ENCODE measurements at places on chromosomes 4 and X.

- no peak for DNase-seq
Observed at GRCh38 chr4:56973336-56973735, 4.1 kb downstream of the NOA1 start.

DNA sequence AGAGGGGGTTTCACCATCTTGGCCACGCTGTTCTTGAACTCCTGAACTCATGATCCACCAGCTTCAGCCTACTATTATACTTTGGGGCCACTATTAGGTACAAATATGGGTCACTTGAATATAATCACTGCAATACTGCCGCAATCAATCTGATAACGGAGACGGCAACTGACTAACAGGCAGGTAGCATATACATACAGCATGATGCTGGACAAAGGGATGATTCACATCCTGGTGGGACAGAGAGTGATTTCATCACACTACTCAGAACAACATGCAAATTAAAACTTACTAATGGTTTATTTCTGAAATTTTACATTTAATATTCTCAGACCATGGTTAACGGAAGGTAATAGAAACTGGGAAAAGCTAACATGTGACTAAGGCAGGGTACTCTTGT, 10.9 kb downstream of the LRBA start:
- no peak for DNase-seq

- no peak for DNase-seq
Observed at GRCh38 chrX:136789856-136790255, 9.1 kb upstream of the ARHGEF6 start.

- DNase-seq: no peak
Observed at GRCh38 chr4:125334926-125335325, 20.2 kb downstream of the FAT4 start.

Measured in fibroblast of skin of left biceps (primary cell).